ENCODE measurements at places on chromosomes 3 and 15.

- DNase-seq = no peak
Observed at GRCh38 chr15:74812533-74812932, at the start of gene LMAN1L. Gene LMAN1L (plus strand): TSS chr15:74812835. CDS start chr15:74812855, 20 bp downstream.

GRCh38 chr3:184868477-184868876 lies 56.5 kb downstream of the VPS8 start:
- DNase-seq = no peak

DNA sequence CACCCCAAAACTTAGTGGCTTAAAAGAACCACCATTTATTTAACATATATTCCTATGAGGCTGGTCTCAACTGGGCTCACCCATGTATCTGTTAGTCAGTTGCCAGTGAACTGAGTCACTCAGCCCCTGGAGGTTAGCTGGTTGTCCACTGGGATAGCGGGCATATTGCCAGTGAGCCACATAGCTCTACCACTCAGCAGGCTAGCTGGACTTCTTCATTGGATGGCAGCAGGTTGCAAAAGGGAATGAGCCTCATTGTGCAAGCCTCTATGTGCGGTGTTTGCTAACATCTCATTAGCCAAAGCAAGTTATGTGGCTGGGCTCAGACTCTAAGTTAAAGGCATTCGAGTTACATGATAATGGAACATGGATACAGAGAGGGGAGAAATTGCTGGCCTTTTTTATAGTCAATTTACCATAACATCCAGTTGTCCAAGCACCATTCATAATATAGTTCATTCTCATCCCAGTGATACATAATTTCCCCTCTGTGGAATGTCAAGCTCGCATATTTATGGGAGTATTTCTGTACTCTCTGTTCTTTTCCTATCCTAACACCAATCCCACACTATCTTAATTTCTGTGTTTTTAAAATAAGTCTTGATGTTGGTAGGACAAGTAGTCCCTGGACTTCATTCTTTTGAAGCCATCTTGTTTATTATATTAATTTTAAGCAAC lies 8.7 kb downstream of the BTD start:
- peak; percentile 73 for DNase-seq

GRCh38 chr3:51276046-51276445 lies 109.0 kb upstream of the MANF start:
- no peak for DNase-seq

GRCh38 chr3:60033901-60034453 lies 984.2 kb upstream of the CFAP20DC start:
- DNase-seq = no peak

DNA sequence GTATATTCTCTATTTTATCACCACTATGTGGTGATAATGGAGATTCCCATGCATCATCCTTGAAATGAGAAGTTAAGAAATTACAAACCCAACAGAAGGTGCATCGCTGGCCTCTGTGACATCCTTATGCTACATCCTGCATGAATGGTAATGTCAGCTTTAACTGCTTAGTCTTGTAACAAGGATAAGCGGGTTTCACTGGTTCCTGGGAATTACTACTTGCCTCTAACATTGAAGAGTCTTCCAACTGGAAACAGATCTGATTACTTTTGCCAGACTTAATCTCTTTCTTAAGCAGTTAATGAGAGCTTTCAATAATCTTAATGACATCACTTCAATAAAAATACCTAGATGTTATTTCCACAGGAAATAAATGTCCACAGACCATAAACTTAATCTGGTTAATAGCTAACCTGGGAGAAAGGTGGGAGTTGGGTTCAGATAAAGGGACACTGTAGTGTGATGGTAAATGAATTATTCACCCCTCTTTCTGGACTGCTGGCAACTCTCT lies 44.0 kb downstream of the FMN1 start:
- DNase-seq = no peak

DNA sequence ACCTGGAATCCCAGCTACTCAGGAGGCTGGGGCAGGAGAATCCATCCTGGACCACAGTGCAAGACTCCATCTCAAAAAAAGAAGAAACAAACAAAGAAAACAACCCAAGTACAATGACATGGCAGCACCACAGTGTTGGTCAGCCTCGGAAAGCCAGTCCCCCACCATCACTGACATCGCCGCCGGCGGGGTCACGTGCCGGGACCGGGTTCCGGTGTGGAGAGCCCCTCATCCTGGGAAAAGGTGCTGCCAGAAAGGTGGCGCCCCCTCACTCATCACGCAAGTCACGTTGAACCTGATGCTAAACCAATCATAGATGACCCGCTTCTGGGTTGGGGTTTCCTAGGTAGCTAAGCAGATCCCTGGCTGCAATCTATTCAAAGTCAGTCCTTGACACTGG lies 17.8 kb downstream of the QRICH1 start:
- no peak for DNase-seq

DNA sequence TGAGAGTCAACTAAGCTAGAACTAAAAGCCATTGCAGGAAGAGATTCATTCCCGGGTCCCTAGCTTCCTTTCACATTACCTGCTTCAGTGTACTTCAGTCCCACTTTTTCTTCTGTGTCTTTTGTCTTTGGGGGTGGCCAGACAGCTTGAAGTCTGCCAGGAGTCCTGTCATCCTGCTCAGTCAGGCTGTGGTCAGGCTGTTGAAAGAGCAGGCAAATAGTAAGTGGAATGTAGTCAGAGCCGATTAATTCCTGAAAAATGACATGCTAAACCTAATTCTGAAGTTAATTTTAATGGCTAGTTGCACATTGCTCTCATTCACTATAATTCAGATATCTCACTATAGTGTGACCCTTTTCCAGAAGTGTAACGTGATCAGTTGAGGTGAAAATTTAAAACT lies 129.6 kb downstream of the FMN1 start:
- DNase-seq = peak; percentile 64

All from astrocyte of the spinal cord (primary cell).